ENCODE measurements at places on chromosomes 3 and 15. TPM values are rescaled to one million over a fixed set of nuclear protein-coding genes. Genes with fewer than 3 reads are reported as not detected.

Gene WNT7A
- polyA plus RNA-seq = 0.09 TPM

Gene TIMP4
- polyA plus RNA-seq = 0.45 TPM

Gene HHATL
- polyA plus RNA-seq = 0.12 TPM

Gene DLL4
- 1.8 TPM for polyA plus RNA-seq

Gene OSTN
- not detected for polyA plus RNA-seq

Measured in esophagus (tissue), 2 donors.